ENCODE measurements at places on chromosomes 2 and 18.

DNA sequence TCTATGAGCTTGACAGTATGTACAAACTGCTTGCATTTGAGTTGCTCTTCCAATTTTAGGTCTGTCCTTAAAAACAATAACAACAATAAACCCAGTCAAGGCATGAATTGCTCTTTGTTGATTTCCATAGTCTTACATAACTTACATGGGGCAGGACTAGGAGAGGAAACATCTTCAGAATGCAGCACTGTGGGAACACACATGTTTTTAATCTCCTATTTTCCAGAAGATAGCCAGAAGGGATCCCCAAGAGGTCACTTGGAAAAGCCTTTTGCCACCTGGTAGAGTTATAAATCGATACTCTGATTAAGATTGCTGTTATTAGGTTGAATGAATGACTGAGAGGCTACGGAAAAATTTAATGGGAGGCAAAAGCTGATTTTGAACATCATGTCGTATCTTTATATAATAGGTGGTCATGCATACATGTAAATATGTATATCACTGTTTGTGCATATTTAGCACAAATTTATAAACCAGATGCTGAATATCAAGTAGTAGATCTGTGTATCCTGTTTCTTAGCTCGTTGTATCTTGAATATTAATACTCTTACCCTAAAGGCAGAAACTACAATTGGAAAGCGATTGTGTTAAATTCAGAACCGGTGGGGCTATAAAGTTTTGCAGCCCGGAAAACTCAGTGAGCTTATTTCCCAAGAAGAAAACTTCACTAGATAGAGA is 479.4 kb upstream of the TCF4 start:
- DNase-seq: no peak

DNA sequence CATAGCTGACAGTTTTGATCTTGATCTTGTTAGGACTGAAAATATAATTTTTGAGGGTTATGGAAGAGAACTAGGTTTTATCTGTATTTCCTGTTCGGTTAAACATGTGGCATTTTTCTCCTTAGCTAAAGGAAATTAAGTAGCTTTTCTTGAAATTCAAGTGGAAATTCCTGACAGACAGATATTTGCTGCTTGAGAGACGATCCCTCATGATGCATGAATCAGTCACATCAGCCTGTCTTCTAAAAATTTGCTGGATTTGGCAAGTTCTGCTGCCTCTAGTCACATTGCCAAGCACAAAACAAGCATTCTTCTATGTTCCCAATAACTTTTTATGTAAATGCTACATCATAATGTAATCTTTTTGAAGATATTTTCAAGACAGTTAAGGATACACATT is 201.8 kb upstream of the ATP5MC3 start:
- no peak for DNase-seq

GRCh38 chr2:223081789-223082188 is 29.8 kb downstream of the KCNE4 start:
- no peak for DNase-seq

DNA sequence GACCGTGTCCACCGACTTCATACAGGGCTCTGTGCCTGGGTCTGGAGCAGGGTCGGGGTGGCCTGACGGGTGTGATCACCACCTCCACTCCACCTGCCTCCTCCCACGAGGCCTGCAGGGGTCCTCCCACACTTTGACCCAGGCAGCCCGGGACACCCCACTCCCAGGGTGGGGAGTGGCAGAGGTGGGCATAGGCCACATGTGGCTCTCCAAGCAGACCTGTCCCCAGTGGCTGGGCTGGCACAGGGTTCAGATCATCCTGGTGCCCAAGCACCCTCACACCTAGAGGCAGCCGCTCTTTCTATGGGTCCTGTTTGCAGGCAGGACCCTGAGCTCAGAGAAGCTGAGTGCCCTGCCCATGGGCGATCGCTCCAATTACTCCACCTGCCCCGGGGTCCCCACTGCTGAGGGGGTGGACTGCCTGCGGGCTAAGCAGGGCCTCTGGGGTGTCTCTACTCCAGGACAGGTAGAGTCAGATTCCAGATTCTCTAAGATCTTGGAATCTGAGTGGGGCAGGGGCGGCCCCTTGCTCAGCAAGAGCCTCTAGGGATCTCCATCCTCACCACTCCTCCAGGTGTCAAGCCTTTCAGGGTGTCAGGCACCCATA is 1.4 kb downstream of the NEURL3 start:
- peak; percentile 66 for DNase-seq

DNA sequence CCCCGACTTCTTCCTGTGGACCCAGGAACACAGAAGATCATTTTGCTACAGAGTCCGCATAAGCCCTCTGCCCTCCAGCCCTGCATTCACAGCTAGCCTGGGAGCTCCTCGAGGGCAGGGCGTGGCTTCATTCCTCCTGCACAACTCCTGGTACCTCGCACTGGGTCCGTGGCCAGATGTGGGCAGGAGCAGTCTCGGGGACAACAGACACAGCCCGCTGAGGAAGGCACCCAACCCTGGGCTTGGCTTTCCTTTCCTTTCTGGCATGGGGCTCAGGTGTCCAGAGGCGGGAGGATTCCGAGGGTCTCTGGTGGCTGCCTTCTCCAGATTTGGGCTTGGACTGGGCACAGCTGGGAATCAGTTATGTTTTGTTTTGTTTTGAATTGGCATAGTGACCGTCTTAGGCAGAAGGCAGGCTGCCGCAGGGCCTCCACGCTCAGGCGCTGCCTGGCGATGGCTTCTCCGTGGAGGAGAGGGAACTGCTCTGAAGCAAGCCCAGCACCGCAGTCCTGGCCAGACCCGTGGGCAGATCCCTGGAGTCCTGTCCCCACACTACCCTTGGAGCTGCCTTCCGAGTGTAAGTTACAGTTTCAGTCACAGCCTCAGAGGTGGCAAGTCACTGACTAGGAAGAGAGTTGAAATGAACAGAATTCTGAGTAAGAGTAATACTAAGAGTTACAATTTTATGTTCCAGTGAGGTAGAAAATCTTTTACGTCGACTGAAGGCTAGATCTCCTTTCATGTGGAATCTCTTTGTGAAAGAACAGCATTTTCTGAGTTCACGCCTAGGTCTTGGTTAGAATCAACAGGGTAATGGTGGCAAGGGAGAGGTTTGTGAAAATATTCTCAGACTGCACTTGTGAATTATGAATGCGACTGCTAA is 47.9 kb downstream of the LDLRAD4 start:
- peak; percentile 64 for DNase-seq

DNA sequence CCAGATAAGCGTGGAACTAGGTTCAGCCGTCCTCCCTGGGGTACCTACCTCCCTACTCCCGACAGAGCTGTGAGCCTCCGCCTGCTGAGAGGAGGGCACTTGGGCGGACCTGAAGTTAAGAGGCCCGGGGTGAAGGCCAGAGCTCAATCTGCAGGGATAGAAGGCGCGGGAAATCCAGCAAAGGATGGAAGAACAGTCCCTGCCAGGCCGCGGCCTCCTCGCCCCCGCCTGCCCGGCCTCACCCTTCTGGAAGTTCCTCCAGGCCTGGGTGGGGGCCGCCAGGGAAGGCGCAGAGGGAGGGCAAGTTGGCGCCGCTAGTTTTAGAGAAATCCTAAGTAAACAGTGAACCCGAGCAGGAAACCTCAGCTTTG is 13.0 kb downstream of the EN1 start:
- no peak for DNase-seq

DNA sequence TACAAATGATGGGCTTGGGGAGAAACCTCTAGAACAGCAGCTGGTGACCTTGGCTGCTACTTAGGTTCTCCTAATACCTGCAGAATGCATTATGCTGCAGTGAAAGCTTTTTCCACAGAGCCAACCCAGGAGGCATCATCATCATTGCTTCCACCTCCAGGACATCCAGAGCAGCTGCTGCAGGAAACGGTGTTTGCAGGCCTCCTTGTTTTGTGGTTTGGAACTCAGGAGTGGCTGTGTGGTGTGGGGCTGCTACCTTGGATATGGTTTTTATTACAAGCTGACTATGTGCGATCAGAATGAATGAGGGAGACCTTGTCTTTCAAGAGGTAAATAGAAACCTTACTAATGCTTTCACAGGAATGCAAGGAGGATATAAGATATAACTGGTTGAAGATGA is 82.9 kb upstream of the MCFD2 start:
- no peak for DNase-seq

DNA sequence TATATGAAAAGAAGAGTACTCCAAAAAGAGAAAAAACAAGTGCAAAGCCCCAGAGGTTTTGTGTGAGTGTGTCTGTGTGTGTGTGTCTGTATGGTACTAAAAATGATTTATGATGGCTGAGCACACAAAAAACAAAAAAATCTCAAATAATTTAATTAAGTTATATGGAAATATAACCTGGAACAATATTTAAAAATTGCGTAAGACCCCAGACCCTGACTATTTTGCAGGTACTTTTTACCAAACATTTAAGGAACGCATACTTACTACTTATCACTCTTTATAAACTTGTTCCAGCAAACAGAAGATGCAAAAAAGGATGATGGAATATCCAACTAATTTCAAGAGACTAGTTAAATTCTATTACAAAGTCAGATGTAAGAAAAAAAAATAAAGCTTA is 317.4 kb upstream of the KCNH7 start:
- no peak for DNase-seq

GRCh38 chr2:68659081-68659480 is 15.7 kb downstream of the PROKR1 start:
- DNase-seq: no peak

DNA sequence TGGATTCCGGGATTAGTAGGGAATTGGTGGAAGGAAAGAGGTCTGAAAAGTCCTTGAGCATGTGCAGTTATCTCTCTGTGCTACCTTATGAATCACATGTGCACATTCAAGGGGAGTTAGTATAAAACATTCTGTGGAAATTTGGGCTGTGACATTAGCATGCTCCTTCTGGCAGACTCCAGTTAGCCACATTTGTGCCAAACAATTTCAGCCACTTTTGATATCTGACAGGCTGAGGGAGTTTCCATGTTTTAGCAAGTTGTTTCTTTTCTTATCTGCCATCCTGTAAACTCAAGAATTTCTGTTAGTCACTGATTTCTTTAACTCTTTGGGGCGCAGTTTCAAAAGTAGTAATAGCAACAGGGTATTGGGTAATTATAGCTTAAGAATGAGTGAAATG is 28.3 kb upstream of the GYPC start:
- DNase-seq: no peak

GRCh38 chr18:23422751-23423418 is 30.2 kb upstream of the RIOK3 start:
- no peak for DNase-seq

GRCh38 chr2:220948579-220948978 is 623.5 kb downstream of the EPHA4 start:
- no peak for DNase-seq

GRCh38 chr2:1863386-1863785 is 119.1 kb upstream of the PXDN start:
- no peak for DNase-seq

- DNase-seq: no peak
Measured at GRCh38 chr2:172455121-172455515, 27.7 kb downstream of the ITGA6 start.

DNA sequence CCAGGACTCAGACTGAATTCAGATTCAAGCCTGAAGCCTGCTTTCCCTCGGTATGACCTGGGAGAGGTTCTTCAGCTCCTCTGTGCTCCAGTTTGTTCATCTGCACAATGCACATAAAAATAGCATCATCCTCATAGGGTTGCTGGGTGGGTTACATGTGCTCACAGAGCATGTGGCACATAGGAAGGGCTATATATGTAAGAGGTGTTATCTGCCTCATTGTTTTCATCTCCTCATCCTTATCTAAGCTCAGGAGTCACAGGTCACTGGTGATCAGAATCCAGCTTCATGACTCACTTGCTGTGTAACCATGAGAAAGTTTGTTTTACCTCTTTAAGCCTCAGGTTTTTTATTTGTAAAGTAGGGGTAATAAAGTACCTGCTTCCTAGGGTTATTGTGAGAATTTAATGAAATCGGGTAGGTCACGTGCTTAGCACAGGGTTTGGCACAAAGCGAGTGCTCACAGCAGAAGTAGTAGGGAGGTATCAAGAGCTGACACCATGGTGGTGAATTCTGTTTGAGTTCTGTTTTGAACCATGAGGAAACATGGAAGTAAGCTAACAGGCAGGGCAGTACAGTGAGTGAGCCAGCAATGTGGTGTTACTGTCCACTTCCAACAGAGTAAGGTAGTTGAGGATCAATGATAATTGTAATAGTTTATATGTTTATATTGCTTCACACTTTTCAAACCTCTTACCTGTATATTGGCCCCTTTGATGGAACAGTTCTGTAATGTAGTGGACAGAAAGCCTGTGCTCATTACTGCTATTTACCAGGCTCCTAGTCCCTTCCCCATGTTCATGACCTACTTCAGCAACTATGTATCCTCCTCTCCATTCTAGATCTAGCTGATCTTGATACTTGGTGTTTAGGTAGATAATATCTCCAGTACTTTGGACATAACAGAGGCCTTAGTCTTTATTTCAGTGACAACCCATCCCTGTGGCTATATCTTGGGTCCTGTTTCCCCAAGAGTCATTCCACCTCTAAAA is 141.4 kb upstream of the LTBP1 start:
- DNase-seq: no peak
